ENCODE measurements at places on chromosomes 6 and 20.

DNA sequence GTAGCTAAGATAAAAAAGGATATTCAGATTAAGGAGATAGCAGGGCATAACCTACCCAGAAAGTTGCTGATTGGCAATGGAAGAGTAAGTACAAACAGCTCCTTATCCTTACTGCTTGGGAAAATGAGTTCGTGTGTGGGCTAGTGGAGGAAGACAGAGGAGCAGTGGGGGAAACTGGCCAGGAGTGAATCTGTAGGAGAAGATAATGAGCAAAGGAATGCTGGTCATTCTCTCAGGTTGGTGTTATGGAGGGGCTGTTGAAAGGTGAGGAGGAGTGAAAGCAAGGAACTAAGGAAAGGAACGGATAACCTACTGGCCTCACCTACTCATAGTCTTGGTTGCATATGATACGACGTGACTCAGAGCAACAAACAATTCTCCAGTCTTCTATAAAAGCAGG, 7.3 kb upstream of the GJB7 start:
- no peak for DNase-seq

DNA sequence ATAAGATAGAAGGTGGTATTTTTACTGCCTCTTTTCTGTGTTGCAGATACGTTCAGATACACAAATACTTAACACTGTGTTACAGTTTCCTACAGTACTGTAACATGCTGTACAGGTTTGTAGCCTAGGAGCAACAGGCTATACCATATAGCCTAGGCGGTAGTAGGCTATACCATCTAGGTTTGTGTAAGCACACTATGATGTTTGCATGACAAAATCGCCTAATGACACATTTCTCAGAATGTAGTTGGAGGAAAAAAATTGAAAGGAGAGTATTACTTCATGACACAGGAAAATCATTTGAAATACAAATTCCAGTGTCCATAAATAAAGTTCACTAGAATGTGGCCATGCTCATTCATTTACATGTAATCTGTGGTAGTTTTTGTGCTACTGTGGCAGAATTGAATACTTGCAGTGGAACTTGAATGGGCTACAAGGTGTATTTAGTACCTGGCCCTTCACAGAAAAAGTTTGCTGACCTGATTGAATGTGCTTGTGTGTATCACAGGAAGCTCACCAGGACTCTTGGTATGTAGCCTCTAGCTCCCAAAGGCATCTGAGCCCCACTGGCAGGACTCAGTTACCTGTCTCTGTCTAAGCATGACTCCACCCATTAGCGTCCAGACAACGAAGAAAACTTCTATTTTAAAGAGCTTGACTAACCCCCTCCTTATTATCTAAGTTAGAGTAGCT, 18.8 kb downstream of the TOP1 start:
- no peak for DNase-seq

DNA sequence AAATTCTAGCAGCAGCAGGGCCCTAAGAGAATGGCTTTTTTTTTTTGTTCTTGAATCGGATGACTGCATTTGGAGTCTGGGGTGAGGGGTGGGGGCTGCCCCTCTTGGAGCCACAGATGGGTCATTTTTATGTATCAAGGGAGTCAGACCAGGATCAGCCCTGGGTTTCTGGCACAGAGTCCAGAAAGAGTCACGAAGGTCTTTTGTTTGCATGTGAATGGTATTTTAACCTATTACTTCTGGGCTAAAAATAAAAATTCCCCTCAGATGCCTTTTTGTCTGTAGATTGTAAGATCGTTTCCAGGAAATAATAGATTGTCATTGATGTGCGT, 72.5 kb downstream of the PHACTR3 start:
- no peak for DNase-seq

GRCh38 chr6:44261581-44261980, 3.8 kb downstream of the NFKBIE start:
- DNase-seq = no peak

GRCh38 chr6:143859891-143860660, 4.2 kb upstream of the ZC2HC1B start:
- no peak for DNase-seq

DNA sequence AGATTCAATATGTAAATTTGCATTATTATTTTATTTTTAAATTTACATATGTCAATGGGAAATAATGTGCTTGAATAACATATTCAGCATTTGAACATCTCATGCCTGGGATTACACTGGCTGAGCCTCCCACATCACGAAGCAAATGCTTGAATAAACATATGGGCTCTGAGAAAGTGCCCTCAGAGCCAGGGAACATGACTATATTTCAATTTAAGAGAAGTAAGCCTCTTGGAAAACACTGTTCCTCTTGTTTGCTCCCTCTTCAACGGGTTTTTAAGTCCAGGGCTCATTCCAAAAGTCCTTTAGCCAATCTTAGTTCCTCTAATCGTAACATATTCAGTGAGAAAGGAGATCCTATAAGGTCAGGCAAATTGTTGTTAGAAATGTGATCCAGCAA, 122.0 kb downstream of the GMPR start:
- no peak for DNase-seq

DNA sequence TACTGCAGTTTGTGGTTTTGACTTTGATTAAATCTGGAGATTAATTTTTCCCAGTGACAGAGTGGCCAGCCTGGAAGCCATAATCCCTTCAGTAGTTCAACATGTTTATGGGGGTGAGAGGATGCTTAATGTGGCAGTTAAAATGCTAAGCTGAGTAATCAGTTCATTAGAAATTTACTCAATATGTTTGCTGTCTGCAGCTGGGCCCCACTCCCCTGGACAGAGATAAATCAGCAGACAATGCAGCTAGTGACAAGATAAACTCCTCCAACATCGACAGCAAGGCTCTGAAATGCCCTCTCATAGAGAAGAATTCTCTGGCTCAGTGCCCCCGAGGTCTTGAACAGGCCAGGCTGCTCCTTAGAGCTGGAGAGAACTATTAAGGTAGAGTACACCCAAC, 101.9 kb downstream of the LRFN2 start:
- DNase-seq = peak; percentile 22

- no peak for DNase-seq
Observed at GRCh38 chr20:4160761-4161305, 145.5 kb upstream of the RNF24 start.

DNA sequence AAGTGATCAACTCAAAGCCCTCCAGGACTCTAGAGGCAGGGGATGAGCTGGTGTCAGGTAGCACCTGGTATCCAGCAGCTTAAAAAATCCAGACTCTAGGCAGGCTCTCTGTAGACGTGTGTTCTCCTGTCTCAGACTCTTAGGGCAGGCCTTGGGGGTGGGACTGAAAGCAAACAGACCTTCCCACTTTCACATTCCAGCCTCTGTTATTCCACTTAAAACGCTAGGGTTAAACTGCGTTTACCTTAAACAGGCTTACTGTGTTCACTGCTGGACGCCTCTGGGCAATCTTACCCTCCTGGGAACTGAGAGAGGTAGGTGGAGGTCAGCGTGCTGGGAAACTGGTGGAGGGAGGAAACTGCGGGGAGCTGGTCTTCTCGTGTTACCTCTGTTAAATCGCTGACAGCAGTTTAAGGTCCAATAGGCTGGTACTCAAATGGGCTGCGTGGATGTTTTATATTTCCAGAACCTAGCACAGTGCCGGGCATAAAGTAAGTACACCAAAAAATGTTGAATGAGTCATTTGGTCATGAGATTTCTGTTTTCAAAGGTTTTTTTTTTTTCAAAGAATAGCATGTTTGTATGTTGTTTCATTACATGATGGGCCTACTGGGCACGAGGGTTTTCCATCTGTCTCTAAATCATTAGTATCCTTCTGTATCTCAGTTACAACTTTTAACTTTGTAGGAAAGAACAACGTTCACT, at the start of gene GCNT2:
TSS of gene GCNT2 (plus strand) at position 248 of the 705 bp plus-strand sequence. CDS start 7,561 bp downstream, outside the sequence.
- peak; percentile 56 for DNase-seq

DNA sequence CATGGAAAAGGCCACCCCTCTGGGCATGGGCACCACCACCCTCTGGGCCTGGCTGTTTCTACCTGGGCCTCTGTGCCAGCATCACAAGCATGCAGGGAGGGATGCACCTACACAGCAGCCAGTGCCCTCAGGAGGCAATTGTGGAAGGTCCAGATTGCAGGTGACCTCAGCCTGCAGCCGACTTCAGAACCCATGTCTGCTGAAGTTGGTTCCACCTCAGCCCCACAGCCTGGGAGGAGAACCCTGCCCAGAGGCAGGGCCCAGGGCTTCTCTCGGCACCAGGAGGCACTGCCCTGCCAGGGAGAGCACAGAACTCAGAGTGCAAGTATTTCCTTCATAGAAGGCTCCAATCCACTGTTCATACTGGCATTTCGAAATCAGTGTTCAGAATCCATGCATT, 149.8 kb downstream of the TTLL2 start:
- no peak for DNase-seq
